ENCODE measurements at places on chromosomes 13 and 19.

- DNase-seq: no peak
Observed at GRCh38 chr19:28388988-28389387, 824.0 kb downstream of the UQCRFS1 start.

GRCh38 chr13:111337206-111337605 is 16.8 kb downstream of the TEX29 start:
- DNase-seq: no peak

DNA sequence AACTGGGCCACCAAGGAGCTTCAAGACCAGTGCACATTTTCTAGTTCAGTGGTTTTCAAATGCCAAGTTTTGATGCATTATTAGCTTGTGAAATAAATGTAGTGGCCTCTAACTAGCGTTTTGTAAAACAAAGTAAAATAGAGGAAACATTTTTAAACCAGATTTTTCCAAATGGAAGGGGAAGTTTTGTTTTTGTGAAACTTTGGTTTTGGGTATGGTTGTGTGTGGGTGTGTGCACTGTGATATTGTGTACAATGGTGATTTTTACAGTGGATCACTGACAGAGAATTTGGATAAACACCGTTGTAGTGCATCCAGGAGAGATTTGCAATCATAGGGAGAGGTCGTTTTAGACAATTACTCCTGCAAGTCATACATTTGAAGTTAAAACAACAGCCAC is 108.9 kb downstream of the SLC7A1 start:
- DNase-seq: no peak

GRCh38 chr13:33547035-33547434 is 261.5 kb upstream of the STARD13 start:
- DNase-seq: no peak

DNA sequence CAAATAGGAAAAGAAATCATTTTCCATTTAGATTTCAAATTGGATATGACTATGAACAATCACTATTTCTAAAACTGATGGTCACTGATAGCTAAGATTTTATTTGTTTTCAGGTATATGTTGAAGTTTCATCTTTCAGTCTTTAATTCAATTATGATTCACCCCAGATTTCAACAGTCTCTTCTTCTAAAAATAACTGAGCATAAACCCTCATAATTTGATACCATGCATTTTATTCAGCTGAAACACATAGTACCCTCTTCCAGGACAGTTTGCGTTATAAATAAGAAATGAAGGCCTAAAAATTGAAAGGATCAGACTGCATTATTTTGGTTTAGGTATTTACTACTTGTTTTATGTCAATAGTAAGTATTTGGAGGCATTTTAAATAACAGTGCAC is 428.5 kb upstream of the NBEA start:
- no peak for DNase-seq

GRCh38 chr19:18931316-18932162 is 9.5 kb downstream of the HOMER3 start:
- no peak for DNase-seq
